ENCODE measurements at places on chromosomes 12 and 14.

DNA sequence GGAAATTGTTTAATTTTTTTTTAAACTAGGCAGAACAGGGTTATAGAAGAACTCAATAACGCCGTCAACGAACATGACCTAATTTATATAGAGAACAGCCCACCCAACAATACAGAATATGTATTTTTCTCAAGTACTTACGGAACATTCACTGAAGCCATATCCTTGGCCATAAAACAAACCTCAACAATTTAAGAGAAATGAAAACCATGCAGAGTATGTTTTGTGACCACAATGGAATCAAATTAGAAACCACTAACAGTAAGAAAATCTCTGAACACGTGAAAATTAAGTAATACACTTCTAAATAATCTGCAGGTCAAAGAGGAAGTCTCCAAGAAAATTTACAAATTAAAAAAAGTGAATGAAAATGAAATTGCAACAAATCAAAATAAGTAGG lies 9.4 kb downstream of the SART3 start:
- DNase-seq = no peak

DNA sequence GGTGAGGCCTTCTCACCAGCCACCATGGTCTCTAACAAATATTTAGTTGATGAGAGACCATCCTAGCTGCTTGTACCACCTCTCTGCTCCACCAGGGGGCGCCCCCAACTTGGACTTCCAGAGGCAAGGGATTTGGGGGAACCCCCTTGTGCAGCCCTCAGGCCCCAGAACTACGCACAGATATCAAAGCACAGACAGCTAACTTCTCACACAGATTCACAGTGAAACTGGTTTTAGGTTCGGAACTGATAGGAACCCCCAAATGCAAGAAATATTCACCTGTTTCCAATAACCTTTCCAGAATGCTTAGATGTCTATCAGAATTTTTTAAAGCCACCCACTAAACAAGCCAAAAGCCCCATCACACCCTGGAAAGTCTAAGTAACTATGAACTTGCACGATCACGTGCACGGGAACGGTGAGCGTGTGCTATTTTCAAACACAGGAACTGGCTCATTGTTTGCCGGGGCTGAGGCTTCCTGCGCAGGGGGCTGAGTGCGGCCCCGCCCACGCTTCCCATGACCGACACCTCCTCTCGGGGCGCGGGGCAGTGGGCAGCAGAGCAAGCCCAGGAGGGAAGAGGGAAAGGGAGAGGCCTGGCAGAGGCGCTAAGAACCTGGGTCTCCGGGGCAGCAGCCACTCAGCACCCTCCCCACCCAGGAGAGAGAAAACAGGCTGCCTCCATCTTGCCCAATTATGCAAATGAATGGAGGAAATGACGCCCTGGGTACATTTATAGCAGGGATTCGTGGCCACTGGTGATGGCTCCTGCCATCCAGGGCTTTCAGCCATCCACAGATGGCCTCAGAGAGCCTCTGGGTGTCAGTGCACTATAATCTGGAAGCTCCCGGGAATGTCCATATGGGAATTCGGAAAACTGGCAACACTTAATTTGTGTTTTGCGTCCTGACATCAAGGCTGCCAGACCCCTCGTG lies 79.4 kb upstream of the GPR68 start:
- DNase-seq = peak; percentile 90

GRCh38 chr12:25107920-25108319 lies 87.0 kb downstream of the DNAI7 start:
- no peak for DNase-seq

GRCh38 chr12:108519558-108519957 lies 4.5 kb downstream of the FICD start:
- DNase-seq = no peak

DNA sequence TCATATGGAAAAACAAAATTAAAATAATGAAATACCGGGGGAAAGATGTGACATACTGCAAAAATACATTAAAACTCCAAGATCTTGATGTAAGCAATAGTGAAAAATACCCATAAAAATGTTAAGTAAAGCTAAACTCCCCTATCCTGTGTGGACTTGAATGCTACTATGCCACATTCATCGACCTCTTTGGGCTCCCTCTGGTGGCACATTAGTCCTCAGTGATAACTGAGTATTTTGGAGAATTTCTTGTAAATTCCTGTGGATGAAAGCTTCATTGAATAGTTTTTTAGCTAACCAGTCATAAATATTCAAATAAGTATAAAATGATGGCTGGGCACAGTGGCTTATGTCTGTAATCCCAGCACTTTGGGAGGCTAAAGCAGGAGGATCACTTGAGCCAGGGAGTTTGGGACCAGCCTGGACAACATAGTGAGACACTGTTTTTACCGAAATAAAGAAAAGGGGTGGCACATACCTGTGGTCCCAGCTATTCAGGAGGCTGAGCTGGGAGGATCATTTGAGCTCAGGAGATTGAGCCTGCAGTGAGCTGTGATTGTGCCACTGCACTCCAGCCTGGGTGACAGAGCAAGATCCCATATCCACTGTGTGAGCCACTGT lies 42.4 kb upstream of the SGPP1 start:
- DNase-seq = peak; percentile 26

- no peak for DNase-seq
These were observed 30.9 kb downstream of the CDKN1B start for GRCh38 chr12:12748044-12748443.

GRCh38 chr12:56071648-56072047 lies 8.3 kb upstream of the ERBB3 start:
- no peak for DNase-seq

- DNase-seq = no peak
These were observed 120.0 kb downstream of the DNAI7 start for GRCh38 chr12:25074954-25075353.

GRCh38 chr12:77469578-77470333 lies 360.9 kb upstream of the NAV3 start:
- DNase-seq = no peak

DNA sequence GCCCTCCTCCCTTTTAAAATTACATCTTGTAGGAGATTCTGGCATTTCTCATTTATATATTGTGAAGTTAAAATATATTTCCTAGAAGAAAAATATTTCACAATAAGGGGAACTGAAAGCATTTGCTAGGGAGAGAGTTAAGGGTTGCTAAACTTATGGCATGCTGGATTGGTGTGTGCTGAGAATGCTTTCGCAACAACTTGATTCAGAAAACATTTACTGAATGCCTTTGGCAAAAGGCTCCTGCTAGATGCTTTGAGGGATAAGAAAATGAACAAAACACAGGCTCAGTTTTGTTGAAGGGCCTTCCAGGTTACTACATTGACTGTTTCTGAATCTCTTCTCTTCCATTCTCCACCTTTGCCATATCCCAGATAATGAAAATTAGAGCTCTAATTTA lies 67.5 kb downstream of the DIP2B start:
- no peak for DNase-seq

DNA sequence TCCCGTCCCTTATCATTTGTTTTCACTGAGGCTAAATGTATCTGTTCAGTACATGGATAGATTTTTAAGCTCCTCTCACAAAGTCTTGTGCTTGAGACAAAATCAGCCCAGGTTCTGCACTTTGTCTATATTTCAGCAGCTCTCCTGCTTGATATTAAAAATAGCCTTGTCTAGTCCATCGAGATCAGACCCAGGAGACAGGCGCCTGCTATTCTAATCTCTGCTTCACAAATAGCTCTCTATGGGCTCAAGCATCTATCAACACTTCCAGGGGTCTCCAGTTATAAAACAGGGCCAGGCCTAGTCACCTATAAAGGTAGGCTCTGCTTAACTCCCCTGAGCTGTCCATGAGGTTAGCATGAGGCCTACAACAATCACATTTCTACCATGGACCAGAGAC lies 62.5 kb downstream of the ZFP36L1 start:
- DNase-seq = peak; percentile 48

DNA sequence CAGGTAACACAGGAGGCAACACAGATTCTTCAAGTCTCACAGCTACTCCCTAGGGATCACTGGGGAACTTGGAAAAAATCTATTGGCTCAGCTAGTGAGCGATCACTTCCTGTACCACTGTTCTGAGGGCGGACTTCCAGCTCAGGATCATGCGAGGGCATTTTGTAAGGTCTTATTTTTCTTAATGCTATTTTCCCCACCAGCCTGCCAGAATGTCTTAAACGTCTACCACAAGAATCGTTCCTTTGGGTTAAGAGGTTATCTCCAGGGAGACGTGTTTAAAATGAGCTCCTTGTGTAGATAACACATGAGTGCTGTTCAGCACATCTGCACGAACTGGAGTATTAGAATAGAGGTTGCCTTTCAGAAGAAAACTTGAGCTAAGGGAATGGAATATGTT lies 162.6 kb downstream of the ETNK1 start:
- DNase-seq = no peak

DNA sequence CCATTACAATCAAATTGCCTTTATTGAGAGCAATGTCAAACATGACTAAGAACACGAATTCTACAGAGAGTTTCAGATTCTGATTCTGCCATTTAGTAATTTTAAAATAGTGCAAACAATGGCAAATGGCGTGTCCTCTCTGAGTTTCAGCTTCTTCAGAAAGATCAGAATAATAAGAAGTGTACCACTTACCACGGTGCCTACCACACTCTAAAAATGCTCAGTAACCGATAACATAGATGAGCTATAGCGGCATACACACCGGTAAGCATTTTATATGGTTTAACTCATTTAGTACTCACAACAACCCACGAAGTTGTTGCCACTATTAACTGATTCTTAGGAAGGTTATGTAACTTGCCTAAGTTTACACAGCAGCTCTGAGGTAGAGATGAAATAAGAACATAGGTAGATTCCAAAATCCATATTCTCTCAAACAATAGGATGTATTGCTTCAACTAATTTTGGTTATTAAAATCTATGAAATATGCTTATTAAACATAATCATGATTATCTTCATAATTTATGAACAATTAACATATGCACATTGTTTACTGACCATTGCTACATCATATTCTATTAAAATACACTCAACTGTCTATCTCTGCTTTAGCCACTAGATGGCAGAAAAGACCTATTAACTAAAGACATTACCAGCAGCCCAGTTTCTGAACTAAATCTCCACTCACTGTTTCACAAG lies 38.3 kb downstream of the SLC6A15 start:
- DNase-seq = no peak

GRCh38 chr14:106094654-106095189 lies 568.3 kb downstream of the TMEM121 start:
- DNase-seq = no peak

Data from heart left ventricle (tissue), 16 donors.